ENCODE measurements at places on chromosomes 16 and 17.

DNA sequence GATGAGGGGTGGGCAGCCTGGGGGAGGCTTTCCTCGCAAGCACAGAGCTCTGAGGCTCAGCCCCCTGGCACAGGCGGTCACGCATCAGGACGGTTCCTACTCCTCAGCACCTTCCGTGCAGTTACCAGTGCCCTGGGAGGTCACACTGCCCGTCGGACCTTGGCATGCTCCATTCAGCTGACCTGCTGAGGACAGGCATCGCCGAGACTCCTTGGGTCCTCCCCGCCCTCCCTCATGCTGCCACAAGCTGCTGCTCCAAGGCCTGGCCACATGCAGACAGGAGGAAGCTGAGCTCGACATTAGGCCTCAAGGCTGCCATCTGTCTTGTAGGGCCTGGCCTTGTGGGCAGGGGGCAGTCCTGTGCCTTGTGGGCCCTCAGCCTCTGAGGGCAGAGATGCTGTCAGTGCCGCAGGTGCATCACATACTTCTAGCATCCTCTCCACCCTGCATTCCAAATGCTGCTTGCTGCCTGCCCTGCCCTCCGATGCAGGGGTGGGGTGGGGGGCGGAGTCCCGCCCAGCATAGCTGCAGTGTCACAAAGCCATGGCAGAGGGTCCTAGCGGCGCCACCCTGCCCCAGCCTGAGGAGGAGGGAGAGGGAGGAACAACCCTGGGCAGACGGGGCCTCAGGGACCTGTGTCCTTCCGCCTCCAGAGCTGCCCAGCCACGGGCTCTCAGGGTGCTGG is 9.3 kb downstream of the C16orf90 start:
- no peak for ATAC-seq

DNA sequence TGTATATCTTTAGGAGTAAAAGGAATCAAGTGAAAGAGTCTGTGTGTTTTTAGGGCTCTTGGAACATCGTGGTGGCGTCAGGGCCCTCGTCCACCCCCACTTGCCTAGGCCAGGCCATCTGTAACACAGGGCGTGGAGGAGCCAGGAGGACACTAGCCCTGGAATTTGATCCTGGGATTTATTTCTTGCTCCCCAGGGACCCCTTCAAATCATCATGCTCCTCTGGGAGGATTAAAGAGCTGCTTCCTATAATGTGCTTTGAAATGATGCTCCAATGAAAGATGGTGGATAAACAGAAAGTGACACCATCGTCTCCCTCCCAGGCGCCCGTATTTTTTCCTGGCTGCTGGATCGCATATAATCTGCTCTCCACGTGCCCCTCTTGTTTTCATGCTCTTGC is 113.3 kb downstream of the AATF start:
- no peak for ATAC-seq

DNA sequence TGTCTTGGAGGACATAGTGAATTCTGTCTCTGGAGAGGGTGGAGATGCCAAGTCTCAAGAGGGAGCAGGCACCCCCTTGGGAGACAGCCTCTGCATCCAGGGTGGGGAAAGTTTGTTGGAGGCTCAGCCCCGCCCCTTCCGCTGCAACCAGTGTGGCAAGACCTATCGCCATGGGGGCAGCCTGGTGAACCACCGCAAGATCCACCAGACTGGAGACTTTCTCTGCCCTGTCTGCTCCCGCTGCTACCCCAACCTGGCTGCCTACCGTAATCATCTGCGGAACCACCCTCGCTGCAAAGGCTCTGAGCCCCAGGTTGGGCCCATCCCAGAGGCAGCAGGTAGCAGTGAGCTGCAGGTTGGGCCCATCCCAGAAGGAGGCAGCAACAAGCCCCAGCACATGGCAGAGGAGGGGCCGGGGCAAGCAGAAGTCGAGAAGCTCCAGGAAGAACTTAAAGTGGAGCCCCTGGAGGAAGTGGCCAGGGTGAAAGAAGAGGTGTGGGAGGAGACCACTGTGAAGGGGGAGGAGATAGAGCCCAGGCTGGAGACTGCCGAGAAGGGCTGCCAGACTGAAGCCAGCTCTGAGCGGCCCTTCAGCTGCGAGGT is 5.2 kb downstream of the ZNF646 start:
- no peak for ATAC-seq

- no peak for ATAC-seq
These were observed 2.7 kb downstream of the NEUROD2 start for GRCh38 chr17:39604911-39605491.

DNA sequence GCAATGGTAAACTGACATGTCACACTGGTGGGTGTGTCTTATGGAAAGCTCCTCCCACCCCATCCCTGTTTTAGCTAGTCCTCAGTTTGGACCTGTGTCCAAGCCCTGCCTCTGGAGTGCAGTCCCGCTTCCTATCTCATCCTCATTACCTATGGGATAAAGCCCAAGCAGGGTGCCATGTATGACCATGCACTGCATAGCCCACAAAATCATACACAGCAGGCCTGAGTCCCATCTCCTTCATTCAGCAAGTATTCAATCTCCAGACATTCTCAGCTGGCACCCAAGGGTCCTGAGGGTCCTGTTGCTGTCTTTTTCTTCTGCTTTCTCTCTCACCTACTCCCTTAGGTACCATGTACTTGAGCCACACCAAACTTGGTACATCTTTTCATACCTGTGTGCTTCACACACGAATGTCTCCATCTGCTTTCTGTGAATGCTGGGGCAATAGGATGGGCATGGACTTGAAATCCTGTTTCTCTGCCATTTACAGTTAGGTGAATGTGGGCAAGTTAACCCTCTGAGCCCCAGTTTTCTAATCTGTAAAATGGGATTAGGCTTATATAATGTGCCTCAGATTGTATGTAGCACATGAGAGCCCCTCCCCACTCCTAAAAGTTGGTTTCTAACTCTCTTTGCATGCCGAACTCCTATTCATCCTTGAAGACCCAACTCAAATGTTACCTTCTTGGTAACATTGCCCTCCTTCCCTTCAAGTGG is 28.5 kb downstream of the TNS4 start:
- ATAC-seq: no peak

GRCh38 chr16:84489131-84489530 is 15.3 kb downstream of the MEAK7 start:
- no peak for ATAC-seq

DNA sequence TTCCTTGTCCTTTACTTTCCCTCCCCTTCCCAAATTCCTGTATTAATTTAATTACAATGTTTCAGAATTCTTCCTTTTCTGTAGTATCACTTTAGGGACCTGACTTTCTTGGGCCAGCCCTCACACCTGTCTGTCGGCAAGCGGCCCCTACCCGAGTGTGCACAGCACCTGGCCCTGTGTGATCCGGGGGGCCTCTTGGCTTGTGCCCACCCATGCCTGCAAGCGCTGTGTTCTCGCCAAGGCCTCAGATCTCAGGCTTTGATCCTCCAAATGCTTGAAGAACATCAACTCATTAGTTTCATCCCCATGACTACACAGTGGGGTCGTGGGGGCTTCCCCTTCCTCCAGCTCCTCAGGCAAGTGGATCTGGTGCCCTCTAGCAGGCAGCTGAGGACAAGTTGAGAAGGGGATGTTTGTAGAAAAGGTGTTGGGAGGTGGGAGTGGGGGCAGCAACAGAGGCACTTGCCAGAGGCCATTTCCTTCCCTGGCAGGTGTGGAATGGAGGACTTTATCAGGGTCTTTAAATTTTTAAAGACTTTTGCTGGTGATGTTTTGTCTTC is 15.7 kb upstream of the CDH3 start:
- ATAC-seq: no peak

DNA sequence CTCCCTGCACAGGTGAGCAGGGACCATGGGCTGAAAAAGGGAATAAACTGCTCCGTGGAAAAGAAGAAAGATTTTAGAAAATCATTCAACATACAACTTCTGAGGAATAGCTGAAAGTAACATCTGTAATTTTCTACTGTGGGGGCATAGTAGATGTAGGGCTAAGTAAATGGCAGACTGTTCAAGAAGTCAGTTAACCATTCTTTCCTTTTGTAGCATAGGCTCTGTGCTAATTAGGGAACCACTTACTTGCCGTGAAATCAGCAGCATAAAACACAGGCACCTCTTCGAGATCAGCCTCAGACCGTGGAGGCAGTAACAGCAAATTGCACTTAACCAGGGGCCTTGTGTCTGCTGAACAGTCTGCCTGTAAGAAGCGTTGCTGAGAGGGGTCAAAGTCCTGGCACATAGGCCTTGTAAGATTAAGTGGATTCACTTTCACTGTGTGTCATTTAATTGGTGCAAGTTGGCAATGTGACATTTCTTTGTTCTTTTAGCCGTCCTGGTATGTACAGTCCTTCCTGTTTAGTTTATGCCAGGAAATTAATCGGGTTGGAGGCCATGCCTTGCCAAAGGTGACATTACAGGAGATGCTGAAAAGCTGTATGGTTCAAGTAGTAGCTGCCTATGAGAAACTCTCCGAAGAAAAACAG is 10.4 kb downstream of the COG1 start:
- peak; percentile 14 for ATAC-seq

DNA sequence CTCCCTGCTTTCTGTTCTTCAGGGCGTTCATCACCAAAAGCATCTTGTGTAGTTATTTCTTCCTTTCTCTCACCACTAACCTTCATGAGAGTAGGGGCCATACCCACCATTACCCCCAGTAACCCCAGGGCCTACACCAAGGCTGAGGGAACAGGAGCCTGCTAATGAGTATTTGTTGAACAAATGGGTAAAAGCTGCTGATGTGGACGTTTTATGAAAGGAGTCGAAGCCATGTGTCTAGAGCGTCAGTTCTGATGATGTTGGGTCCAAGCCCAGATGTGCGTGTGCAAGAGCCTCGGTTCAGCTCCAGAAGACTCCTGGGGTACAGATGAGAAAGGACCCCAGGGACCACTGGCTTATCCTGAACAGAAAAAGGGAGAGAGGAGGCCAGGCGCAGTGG is 77.1 kb upstream of the TBC1D3K start:
- ATAC-seq: no peak

DNA sequence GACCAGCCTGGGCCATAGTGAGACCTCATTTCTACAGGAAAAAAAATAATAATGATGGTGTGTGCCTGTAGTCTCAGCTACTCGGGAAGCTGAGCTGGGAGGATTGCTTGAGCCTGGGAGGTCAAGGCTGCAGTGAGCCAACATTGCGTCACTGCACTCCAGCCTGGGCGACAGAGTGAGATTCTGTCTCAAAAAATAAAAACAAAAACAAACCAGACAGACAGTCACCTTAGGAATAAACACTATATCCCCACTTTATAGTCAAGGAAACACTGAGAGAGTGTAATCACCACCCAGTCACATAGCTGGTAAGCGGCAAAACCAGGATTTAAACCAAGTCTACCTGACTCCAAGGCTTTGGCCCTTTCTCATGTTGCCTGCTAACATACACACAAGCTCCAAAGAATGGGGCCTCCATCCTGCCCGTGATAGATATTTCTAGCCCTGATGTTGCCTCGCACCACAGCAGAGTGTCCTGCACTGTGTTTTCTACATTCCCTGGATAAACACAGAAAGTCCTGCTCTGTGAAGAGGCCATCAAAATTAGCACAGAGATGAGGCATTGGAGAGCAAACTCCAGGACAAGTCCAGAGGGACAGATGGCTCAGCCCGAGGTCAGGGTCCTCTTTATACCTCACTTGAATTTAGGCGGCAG is 66.1 kb upstream of the SMURF2 start:
- no peak for ATAC-seq

DNA sequence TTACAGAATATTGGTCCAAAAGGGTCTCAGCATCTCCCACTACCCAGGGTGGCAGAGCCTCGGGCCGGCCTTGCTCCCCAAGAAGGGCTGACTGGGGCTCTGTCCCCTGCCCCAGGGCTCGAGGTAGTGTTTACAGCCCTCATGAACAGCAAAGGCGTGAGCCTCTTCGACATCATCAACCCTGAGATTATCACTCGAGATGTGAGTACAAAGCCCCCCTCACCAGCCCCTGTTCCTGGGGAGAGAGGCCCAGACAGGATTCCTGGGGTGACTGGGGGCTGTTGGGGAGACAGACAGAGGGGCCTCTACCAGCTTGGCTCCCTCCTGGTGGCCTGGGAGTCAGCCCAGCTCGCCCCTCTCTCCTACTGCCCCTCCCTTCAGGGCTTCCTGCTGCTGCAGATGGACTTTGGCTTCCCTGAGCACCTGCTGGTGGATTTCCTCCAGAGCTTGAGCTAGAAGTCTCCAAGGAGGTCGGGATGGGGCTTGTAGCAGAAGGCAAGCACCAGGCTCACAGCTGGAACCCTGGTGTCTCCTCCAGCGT is 6.1 kb upstream of the NLRC5 start:
- ATAC-seq: no peak

GRCh38 chr17:50214976-50215760 is 13.7 kb upstream of the COL1A1 start:
- ATAC-seq: no peak

DNA sequence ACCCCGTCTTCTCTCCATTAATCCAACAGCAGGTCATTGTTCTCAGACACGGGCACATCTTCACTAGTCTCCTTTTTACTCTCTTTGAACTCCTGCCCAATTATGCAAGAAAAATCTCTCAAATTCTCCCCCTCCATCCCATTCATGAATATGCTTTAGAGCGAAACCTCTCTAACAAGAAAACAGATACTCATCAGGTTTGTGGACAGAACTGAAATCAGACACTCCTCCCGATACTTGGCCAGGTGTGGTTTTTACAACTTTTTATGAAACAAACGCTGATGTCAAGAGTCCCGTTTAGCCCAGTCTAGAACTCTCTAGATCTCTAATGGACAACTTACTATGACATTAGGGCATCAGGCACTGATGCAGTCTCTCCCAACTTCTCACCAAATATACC is 40.9 kb downstream of the PIK3R5 start:
- no peak for ATAC-seq

DNA sequence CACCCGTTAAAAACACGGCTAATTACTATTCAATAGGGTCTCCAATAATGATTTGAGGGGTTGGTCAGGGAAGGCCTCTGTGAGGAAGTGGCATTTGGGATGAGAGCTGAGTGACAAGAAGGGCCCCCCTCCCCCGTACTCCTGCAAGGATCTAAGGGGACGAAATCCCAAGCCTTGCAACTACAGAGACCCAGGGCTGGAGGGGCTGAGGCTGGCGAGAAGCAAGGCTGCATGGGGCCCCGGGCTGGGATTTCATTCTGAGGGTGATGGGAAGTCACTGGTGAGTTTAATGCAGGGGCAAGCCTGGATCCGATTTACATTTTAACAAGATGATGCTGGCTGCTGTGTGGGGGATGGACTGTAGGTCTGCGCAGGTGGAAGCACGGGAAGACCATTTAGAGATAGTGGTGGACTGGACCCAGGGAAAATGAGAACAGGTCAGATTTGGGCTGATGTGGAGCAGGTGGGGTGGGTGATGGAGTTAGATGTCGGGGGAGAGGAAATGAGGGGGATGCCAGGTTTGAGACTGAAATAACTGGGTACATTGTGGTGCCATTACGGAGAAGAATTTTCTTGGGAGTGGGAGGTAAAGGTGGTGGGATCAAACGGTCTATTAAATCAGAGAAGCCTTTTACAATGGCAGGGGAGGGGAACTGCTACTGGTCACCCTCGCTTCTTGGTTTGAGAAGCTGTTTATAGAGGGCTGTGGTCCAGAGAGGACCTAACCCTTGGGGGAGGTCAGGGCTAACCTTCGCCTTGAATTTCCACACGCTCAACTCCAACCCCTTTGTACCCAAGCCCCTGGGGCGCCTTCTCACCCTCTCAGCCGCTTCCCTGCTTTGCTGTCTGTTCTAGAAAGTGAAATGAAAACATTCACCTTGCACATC is 932 bp upstream of the MYBBP1A start:
- no peak for ATAC-seq

- no peak for ATAC-seq
These were observed 256.6 kb downstream of the CPPED1 start for GRCh38 chr16:12546918-12547607.

Data from SK-N-SH treated with all-trans-retinoic acid at 6 μM for 48 hours (cell line).